ENCODE measurements at places on chromosomes 4 and X.

GRCh38 chr4:178415925-178416324 is 973.7 kb upstream of the AGA start:
- DNase-seq, result no peak

DNA sequence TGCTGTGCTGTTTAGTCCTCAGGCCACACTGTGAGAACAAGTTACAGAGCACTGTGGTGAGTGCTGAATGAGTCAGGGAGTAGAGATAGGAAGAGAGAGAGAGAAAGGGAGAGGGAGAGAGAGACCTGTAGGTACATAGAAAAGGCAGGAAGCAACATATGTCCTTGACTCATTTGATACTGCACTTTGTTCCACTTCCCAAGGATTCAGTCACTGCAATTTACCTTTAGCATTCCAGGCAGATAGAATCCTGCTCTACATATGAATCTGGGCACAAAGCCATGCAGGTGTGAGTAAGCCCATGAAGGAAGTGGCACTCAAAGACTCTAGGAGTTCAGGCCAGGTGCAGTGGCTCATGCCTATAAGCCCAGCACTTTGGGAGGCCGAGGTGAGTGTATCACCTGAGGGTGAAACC is 1.0 kb upstream of the DAPP1 start:
- DNase-seq, result no peak

- no peak for DNase-seq
Measured at GRCh38 chrX:40931921-40932320, 153.3 kb upstream of the USP9X start.

DNA sequence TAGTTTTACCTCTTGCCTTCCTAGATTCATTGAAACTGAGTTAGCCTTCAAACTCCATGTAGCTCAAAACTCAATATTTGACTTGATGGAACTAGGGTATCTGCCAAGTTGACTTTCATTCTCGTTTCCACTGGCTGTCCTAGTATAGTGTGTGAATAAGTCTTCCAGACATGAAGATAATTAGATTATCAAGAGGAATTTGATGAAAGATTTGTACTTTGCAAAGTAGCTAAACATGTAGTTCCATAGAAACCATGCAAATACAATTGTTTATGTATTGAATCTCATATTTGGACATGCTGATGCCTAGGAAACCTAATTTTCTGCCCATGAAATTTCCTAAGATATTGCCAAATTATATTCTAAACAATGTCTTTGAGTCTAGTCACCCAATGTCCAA is 297.5 kb downstream of the ARHGAP24 start:
- no peak for DNase-seq

- no peak for DNase-seq
Measured at GRCh38 chr4:180766045-180766444, 1477.2 kb upstream of the TENM3 start.

Measured in midbrain (tissue), 1 donor.